ENCODE measurements at places on chromosomes 13 and 19. TPM values are rescaled to one million over a fixed set of nuclear protein-coding genes. Genes with fewer than 3 reads are reported as not detected.

DNA sequence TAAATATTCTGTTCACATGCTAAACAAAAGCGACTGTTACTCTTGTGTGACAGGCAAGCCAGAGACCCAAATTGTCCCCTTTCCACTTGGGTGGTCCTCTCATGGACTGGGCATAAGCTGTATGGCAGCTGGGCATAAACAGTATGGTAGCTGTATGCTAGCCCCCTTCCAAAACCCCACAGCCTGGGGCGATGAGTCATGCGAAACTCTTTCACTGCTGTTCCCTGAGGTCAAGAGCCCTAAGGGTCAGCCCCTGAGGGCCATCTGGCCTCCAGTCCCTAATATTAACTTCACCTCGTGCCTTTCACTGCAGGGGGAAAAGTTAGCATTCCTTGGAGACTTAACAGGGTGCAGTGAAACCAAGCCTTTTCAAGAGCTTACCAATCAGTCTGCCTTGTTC lies 45.6 kb upstream of the ZNF562 start:
- DNase-seq, result no peak

DNA sequence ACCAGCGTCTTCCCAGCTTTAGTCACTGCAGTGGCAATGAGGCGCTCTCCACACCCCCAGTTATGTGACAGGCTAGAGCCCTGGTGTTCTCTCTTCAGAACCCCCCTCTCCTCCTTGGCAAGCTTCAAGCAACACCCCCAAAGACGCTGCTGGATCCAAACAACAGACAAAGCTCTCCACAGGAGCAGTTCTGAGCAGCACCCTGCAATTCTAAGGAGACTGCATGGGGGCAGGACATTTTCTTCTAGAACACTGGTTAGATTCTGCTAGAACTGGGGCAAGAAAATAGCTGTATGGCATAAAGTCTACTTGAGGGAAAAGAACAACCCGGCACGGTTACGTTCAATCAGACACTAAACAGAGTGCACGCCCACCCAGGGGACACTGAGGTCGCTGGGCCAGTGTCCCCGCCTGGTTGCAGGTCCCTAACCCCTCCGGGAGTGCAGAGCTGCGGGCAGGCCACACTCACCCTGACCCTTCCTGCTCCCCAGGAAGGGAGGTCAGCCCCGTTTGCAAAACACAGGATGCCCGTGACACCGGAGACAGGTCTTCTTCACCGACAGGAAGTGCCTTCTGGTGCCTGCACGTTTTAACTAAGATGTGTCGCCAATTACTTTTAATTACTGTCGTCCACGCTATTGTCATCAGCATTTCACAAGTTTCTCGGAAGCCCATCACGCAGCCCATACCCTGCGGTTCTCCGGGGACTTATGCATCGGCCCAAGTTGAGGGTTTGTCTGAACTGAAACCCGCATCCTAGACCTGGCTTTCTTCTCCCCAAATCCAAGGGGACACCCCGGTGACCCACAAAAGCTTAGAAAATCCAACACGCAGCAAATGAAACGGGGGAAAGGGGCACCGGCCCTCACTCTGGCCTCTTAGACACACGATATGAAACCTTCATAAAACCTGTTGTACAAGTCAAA lies 943 bp downstream of the GJB6 start:
- DNase-seq, result no peak

- DNase-seq, result no peak
These were observed 62.1 kb downstream of the DGKH start for GRCh38 chr13:42110410-42111155.

The CD37 gene
- total RNA-seq, result 32.1 TPM

The ZNF221 gene
- 4.1 TPM for total RNA-seq

GRCh38 chr19:34135054-34135800 lies 37.1 kb upstream of the LSM14A start:
- DNase-seq, result no peak

- no peak for DNase-seq
These were observed 2.3 kb upstream of the ZNF837 start for GRCh38 chr19:58382997-58383603.

- no peak for DNase-seq
These were observed 41.7 kb upstream of the ZNF91 start for GRCh38 chr19:23436944-23437343.

The CLDN10 gene
- not detected for total RNA-seq

The CYP4F2 gene
- total RNA-seq, result not detected

Measured in mesenteric fat pad (tissue), 1 donor.